IPS DF 6.9 (cell line): ENCODE measurements at places on chromosomes 13 and 19.

GRCh38 chr19:53088091-53088490 lies 15.1 kb downstream of the ZNF160 start:
- no peak for DNase-seq

- DNase-seq = no peak
These were observed 13.1 kb upstream of the TMEM161A start for GRCh38 chr19:19151418-19151817.

GRCh38 chr19:12913011-12913561 lies 6.0 kb downstream of the SYCE2 start:
- no peak for DNase-seq

GRCh38 chr19:45094137-45094536 lies 1.2 kb downstream of the PPP1R37 start:
- no peak for DNase-seq

DNA sequence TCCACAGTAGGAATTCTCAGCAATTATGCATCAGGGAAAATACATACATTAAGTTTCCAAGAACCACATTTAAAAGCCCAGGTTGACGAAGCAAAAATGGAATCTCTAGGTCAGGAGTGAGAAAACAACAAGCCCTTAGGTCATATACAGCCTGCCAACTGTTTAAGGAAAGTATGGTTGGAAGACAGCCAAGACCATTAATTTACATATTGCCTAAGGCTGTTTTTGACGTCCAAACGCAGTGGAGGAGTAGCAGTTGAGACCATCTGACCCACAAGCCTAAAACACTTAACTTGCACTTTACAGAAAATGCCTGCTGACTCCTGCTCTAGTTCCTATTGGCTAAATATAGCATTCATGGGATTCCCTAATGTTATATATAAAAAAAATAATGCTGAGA lies 299.0 kb downstream of the ITGBL1 start:
- no peak for DNase-seq

DNA sequence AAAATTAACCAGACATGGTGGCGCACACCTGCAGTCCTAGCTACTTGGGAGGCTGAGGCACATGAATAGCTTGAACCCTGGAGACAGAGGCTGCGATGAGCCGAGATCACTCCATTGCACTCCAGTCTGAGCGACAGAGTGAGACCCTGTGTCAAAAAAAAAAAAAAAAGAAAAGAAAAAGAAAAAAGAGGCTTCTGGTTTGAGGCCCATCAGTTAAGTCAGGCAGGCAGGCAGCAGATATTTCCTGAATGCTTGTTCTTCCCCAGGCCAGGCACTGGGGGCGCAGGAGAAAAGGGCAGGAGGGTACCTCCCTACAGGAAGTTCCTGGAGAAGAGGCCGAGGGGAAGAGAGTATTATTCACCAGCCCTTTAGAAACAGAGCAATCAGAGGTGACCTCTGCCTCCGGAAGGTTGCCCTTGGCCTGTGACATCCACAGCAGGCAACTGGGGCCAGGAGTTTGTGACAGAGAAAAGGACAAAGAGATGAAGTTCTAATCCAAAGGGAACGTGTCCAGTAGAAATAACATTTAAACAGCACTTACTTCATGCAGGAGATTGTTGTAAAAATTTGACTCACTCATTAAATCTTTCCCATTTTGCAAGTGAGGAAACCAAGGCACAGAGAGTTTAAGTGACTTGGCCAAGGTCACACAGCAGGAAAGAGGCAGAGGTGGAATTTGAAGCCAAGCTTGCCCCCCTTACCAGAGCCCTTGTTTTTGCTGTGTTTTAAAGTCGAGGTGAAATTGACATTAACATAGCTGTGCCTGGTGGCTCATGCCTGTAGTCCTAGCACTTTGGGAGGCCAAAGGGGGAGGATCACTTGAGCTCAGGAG lies 4.3 kb upstream of the RLN3 start:
- no peak for DNase-seq

DNA sequence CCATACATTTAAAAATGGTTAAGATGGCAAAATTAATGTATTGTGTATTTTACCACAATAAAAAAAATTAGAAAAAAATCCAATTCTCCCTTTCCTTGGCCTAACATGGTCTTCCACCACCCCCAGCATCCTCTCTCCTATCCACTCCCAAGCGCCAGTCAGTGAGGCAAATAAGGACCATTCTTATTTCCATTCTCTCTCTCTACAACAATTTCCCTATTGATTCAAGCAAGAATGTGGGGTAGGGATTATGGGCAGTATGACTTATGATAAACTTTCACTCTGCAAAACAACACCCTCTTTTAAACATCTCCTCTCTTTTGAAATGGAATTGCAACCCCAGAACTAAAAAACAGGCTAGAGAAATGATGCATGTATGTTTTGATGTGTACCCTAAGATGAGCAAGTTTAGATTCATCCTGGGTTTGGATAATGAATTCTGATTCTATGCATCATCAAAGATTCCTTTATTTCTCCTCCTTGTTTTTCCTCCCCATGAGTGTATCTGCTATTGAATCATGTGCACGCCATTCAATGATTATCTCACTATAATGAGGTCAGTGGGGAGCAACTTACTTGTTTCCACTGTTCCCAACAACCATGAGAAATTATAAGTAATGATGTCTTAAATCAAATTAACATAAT lies 3.5 kb downstream of the STARD13 start:
- DNase-seq = no peak

DNA sequence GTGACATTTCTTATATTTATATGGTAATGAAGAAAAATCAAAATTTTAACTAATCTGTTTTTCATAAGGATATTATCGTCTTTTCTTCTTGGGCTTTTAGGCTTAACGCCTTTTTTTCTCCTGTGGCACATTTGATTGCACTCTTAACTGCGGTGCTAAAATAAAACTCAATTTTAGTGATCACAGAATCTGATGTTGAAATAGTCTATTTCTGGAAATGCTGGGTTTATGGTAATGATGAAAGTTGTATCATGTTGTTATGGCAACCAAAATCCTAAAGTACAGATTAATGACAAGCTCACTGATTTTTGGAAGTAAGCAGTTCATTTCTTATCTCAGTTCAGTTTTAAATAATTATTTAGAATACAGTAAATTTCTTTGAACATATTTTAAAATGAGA lies 85.3 kb downstream of the COG6 start:
- no peak for DNase-seq

- DNase-seq = no peak
These were observed 1824.2 kb downstream of the OLFM4 start for GRCh38 chr13:54852831-54853230.

- no peak for DNase-seq
These were observed 43.1 kb downstream of the CYP4F22 start for GRCh38 chr19:15551293-15552004.

GRCh38 chr19:3125900-3126524 lies 9.8 kb upstream of the GNA15 start:
- DNase-seq = peak; percentile 50

GRCh38 chr13:19604306-19604705 lies 29.2 kb upstream of the MPHOSPH8 start:
- DNase-seq = no peak

GRCh38 chr13:98349731-98350305 lies 172.7 kb upstream of the RNF113B start:
- DNase-seq = no peak

GRCh38 chr19:30630289-30631032 lies 258.3 kb downstream of the ZNF536 start:
- DNase-seq = no peak

DNA sequence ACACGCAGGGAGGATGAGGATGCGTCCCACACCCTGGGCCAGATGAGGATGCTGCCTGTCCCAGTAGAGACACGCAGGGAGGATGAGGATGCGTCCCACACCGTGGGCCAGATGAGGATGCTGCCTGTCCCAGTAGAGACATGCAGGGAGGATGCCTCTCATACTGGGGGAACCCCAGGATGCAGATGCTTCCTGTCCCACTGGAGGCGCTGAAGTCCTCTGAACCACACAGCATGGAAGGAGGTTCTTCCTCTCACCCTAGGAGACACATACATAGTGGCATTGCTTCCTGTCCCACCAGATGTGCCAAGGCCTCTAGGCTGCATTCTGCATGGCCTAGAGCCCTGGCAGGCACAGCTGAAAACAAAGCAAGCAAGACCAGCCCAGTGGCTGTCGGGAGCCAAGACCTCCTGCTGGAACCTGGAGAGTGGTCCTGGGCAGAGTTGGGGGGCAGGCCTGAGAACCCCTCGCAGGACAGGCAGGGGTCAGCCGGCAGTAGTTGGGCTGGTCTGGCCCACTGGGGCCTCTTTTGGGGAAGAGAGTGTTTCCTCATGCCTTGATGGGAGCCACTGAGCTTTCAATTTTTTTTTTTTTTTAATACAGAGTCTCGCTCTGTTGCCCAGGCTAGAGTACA lies 4.3 kb downstream of the HPN start:
- no peak for DNase-seq

DNA sequence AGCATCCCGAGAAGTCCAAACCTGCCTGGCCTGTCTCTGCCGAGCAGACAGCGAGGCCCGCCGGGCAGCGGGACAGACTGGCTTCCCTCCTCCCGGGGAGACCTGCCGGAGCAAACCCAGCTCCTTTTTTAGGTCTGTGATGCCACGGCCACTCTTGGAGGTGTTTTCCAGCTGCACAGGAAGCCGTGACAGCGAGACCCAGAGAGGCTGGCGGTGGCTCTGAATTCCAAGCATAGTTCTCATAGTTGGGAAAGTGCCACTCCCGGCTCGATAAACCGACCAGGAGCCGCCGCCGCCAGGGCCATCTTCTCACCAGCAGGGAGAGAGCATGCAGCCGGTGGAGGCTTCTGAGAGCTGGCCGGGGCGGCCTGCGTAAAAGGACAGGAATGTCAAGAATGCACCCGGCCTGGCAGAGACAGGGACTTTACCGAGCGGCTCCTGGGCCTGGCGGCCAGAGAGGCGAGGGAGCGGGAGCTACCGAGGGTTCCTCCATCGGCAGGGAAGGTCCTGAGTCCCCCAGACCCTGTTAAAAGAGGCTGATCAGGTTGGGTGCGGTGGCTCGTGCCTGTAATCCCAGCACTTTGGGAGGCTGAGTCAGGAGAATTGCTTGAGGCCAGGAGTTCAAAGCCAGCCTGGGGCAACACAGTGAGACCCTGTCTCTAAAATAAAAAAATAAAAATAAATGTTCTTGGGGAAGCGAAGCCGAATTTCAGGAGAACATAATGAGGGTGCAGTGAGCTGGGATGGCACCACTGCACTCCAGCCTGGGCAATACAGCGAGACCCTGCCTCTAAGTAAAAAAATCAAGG lies 64.9 kb downstream of the GADD45B start:
- DNase-seq = peak; percentile 84

DNA sequence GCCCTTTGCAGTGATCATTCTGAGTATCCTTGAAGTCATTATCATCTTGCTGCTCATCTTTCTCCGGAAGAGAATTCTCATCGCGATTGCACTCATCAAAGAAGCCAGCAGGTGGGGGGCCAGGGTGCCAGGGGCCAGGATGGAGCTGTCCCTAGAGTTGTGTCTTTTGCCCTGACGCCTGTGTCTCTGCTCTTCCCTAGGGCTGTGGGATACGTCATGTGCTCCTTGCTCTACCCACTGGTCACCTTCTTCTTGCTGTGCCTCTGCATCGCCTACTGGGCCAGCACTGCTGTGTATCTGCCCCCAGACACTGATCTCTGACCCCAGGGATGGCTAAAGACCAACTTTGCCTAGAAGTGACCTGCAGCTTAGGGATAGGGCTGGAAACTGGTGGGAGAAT lies 9.6 kb downstream of the SLC44A2 start:
- no peak for DNase-seq

DNA sequence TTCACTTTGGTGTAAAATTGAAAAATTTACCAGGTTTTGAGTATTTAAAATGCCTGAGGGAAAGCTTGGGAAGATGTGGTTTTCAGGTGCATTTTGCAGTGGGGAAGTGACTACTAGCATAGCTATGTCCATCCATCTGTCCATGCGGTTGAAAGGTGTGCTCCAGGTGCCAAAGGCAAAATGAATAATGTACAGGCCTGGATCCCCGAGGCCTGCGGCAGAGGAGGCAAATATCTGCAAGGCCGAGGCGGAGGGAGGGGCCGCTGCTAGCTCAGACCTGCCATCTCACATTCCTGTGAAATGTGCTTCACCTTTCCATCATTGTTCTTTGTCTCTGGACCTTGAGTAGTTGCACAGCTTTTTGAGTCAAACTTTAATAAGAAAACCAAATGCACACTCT lies 65.5 kb downstream of the ERCC5 start:
- no peak for DNase-seq

GRCh38 chr13:109821103-109821502 lies 34.7 kb upstream of the IRS2 start:
- DNase-seq = no peak

DNA sequence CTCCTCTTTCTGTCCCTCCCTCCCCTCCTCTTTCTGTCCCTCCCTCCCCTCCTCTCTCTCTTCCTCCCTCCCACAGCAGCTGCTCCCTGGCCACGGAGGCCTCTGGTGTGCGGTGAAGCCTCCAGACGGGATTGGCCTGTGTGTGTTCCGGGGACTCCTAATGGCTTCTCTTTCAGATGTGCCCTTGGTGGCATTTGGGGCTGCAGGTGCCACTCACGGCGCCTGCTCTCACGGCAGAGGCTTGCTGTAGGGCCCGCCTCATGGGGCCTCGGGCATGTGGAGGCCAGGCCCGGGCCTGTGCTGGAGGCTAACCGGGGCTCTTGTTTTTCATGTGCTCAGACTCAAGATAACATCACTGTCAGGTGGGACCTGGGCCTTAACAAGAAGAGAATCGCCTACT lies 20.9 kb downstream of the UPF1 start:
- DNase-seq = no peak

DNA sequence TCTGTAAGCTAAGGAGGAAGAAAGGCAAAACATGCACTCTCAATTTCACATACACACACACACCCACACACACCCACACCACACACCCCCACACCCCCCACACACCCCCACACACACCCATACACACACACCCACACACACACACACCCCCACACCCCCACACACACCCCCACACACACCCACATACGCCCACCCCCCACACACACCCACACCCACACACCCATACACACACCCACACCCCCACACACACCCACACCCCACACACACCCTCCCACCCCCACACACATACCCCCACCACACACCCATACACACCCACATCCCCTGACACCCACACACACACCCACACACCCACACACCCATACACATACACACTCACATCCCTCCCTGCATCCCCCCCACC lies 276.1 kb downstream of the ABCC4 start:
- no peak for DNase-seq

DNA sequence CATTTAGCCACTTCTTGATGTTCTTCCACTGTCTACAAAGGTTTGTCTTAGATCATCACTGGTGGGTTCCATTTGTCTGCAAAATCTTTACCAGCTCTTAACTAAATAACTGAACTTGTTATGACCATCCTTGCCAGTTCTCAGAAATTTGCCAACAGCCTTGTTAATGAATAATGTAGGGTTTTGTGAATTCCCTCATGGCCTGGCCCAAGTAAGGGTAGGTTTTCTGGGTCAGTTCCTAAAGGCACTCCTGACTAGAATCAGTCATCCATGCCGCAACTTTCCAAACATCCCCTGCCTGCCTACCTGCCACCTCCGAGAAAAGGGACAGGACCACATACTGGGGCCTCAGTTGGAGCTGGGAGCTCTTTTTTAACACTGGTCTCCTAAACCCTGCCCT lies 4.0 kb downstream of the COL4A1 start:
- no peak for DNase-seq
